ENCODE measurements at places on chromosomes 6 and 20. TPM values are rescaled to one million over a fixed set of nuclear protein-coding genes. Genes with fewer than 3 reads are reported as not detected.

DNA sequence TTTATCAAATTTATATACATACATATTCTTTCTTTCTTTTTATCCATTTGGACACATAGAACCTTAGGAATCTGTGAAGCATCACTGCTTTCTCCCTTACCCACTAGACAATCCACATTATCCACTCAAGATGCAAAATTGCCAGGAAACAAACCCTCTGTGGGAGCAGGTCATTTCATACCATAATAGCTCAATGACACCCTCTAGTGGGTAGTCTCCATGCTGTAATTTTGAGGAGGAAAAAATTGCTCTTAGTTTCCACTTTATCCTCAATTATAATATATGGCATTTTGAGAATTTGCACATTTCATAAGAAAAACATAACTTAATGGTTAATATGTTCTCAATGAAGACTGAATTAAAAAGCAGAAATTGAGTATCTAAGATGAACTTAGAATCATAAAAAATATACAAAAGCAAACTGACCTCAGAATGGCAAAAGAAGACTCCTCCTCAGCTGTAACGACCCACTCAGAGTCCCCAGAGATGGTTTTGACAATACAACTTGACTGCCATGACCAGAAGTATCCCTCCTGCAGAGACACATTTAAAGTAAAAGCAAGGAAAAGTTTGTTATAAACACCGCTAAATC is 164.1 kb downstream of the FRK start:
- no peak for DNase-seq

DNA sequence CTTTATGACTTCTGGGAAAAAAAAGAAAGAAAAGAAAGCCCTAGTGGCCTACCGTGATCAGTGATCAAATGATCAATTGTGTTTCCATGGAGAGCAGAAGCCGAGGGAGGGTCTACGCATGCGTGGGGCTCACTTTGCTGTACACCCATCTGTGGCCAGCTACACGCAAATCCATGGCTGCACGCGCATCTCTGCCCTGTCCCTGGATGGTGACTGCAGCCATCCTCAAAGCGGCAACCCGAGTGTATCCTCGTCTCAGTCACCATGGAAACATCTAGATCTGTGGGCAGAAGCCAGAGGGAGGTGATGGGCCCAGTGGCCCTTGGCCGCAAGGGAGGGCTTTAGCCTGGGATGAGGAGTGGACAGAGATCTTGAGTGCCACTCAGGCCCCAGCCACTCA is 785 bp upstream of the ULBP3 start:
- no peak for DNase-seq

GRCh38 chr20:62771396-62772102 is 24.7 kb upstream of the MRGBP start:
- no peak for DNase-seq

GRCh38 chr6:365835-366234 is 25.7 kb upstream of the IRF4 start:
- DNase-seq, result no peak

DNA sequence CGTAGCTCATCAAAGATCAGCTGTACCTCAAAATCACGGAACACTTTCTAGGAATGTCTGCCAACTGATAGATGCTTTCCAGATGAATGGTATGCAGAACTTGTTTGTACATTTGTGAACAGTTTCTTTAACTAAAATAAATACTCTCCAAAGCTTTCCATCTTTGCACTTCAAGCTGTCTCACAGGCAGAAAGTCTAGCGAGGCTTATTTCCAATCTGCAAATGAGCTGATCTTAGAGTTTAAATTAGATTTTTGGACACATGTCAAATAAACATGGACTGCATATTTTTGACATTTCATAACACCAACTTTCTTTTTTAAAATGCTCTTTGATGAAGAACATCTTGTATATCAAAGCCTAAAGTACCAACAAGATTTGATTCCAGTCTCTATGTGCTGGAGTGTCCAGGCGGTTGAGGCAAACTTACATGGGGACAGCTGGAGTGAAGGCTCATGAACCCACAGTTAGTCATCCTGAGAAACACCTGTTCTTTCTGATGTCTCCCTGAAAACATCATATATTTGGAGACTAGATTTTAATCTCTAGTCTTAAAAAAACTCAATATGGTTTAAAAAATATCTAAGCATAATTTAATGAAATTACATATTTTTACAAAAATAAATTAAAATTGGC is 268.6 kb upstream of the AGPAT4 start:
- no peak for DNase-seq

DNA sequence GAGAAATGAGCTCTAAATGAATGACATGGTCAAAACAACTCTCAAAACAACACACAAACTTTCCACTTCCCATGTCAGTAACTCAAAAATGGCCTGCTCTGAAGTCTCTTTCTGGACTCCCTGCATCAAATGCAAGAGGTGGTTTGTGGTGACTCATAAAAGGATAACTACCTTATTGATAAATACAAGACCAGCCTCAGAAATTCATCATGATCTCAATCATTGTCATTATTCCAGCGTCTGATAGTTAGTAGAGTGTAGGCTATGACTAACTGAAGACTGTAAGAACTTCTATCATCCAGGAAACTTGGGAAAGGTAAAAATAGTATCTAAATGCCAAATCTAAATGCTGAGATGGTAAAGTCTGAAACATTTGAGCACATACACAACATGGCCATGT is 369.4 kb downstream of the BMP2 start:
- no peak for DNase-seq

- DNase-seq, result no peak
Observed at GRCh38 chr6:136859430-136859829, 37.0 kb downstream of the PEX7 start.

Gene ZSCAN23
- total RNA-seq, result 6.0 TPM

Gene CEP85L
- 10.4 TPM for total RNA-seq

Gene HDGFL1
- not detected for total RNA-seq

Gene PLCB1
- total RNA-seq, result 33.3 TPM

Gene ATP9A
- total RNA-seq, result 58.4 TPM
